ENCODE measurements at places on chromosomes 1 and 21. TPM values are rescaled to one million over a fixed set of nuclear protein-coding genes. Genes with fewer than 3 reads are reported as not detected.

Gene ERICH3
- total RNA-seq, result not detected

DNA sequence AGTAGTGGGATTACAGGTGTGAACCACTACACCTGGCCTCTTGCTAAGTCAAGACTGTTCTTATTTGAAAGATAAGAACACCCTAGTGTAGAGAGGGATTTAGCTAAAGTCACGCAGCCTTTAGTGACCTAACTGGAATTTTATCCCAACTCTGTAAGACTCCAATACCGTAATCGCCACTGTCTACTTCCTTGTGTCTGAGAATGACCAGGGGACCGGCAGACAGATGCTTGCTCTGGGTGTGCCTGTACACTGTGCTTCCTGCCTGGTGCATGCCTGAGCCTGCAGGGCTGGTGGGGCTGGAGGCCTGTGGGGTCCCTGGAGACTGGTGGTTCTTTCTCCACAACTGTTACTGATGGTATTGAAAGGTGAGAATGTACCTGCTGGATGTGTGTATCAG, 15.3 kb downstream of the MFSD2A start:
- H3K4me3 ChIP-seq, result no peak overlapping the region
- peaks cover 16% of the 10 kb centered on the region for H3K36me3 ChIP-seq
- no peak overlapping the region for H3K27ac ChIP-seq
- no peaks in the 10 kb centered on the region for H3K27me3 ChIP-seq

Gene C1QA
- total RNA-seq, result 9.9 TPM

Gene HSPA13
- total RNA-seq, result 3.0 TPM

Gene PRR9
- 127 TPM for total RNA-seq

Gene C1QC
- total RNA-seq, result 31.9 TPM

DNA sequence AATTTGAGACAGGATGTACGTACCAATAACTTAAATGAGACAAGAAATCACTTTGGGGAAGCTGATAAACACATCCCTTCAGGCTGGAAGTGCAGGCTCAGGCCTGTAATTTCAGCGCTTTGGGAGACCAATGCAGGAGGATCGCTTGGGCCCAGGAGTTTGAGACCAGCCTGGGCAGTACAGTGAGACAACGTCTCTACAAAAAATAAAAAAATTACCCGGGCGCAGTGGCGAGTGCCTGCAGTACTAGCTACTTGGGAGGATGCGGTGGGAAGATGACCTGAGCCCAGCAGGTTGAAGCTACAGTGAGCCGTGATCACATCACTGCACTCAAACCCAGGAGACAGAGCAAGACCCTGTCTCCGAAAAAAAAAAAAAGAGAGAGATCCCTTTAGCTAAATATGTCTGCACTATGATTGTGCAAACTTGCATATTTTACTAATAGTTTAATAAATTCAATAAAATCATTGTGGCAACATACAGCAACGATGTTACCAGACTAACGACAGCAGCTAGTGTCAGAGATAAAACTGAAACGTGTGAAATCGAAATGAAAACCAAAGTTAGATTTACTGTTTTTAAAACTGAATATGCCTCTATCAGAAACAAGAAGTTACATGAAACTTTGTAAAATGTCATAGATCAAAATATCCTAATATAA, 54.7 kb downstream of the CD2 start:
- peak overlapping the region; percentile 79 for H3K27ac ChIP-seq
- H3K4me3 ChIP-seq, result no peak overlapping the region
- DNase-seq, result no peak
- peaks cover 22% of the 10 kb centered on the region for H3K4me1 ChIP-seq
- H3K27me3 ChIP-seq, result no peaks in the 10 kb centered on the region

GRCh38 chr1:183124259-183124658, 61.8 kb upstream of the LAMC2 start:
- H3K4me3 ChIP-seq, result no peak overlapping the region
- peaks cover 77% of the 10 kb centered on the region for H3K36me3 ChIP-seq
- no peaks in the 10 kb centered on the region for H3K27me3 ChIP-seq
- DNase-seq, result no peak
- H3K27ac ChIP-seq, result no peak overlapping the region

Gene DSCAM
- not detected for total RNA-seq

- H3K27me3 ChIP-seq, result no peaks in the 10 kb centered on the region
- H3K36me3 ChIP-seq, result no peaks in the 10 kb centered on the region
- H3K27ac ChIP-seq, result no peak overlapping the region
- H3K4me3 ChIP-seq, result no peak overlapping the region
- no peaks in the 10 kb centered on the region for H3K4me1 ChIP-seq
- no peak for DNase-seq
These were observed 45.5 kb upstream of the AIM2 start for GRCh38 chr1:159122005-159122621.

DNA sequence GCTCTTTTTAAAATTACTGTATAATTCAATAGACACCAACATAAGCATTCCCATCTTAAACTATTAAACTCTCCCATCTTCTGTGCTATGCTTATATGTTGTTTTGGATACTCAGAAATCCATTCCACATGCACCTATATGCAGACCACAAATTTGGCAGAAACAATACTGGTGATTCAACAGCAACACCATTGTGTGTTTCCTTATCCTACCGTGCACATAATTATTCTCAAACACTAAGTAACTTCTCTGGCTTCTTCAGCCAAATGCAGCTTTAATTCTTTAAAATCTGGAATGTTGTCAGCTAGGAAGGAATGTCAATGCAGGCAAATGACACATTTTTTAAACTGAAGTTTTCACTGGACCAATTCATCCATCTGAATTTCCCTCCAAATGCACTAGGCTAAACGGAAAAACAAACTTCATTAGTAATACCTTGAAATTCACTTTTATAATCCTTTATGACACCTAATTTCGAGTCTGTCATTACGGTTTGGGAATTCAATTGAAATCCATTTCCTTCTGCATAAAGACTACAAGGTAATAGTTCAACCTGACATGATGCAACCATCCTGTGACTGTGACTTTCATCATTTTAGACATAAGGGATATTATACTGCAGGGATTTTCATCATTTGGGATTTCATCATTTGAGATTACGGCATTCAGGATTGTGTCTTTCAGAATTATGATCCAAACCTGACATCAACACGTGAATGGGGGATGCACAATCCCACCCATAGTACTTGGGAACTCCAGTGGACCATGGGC, 308.5 kb downstream of the LTN1 start:
- H3K27ac ChIP-seq, result no peak overlapping the region
- no peak overlapping the region for H3K4me3 ChIP-seq
- no peaks in the 10 kb centered on the region for H3K4me1 ChIP-seq
- no peaks in the 10 kb centered on the region for H3K27me3 ChIP-seq
- DNase-seq, result no peak

DNA sequence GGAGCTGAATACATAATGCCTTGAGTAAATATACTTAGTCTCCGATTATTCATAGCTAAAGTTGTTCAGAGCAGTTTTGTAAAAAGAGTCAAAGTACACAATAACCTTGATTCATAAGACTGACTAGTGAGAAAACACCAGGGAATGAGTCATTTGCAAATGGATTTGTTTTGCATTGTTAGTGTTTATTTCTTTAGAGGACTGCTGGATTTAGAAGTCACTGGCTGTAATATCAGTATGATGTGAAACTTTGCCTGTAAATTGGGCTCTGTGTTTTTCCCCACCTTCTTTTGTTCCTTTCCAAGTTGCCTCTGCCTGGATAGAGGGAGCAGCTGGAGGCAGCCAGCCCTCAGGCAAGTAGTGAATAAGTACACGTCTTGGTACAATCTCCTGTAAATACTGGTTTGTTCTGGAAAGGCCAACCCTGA, 474.7 kb downstream of the NUF2 start:
- no peak overlapping the region for H3K27ac ChIP-seq
- H3K27me3 ChIP-seq, result no peaks in the 10 kb centered on the region
- DNase-seq, result no peak
- no peaks in the 10 kb centered on the region for H3K36me3 ChIP-seq
- no peak overlapping the region for H3K4me3 ChIP-seq
- H3K4me1 ChIP-seq, result no peaks in the 10 kb centered on the region

GRCh38 chr1:31923901-31924535, 14.2 kb downstream of the PTP4A2 start:
- H3K27ac ChIP-seq, result peak overlapping the region; percentile 34
- H3K36me3 ChIP-seq, result peaks cover 5% of the 10 kb centered on the region
- H3K4me3 ChIP-seq, result peak overlapping the region; percentile 0
- DNase-seq, result no peak
- H3K27me3 ChIP-seq, result no peaks in the 10 kb centered on the region
- peaks cover 69% of the 10 kb centered on the region for H3K4me1 ChIP-seq

GRCh38 chr21:41725421-41726031, 41.3 kb downstream of the RIPK4 start:
- no peak for DNase-seq
- H3K27me3 ChIP-seq, result peaks cover 6% of the 10 kb centered on the region
- H3K36me3 ChIP-seq, result no peaks in the 10 kb centered on the region

DNA sequence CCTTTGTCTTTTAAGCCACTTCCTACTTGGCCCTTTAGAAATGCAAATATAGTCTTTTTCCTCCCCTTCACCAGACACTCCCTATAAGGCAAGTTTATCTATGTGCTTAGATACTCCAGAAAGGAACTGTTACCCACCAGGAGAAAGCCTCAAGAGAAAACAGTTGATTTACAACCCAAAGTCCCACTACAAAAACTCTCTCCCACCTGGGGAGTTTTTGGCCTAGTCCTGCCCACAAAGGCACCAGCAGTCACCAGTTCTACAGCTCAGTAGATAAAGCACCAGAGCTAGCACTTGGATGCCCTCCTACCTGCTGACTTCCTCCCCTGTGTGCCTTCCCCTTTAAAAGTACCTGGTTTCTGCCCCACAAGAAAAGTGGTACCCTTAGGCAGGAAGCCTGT, 27.7 kb upstream of the HAO2 start:
- no peaks in the 10 kb centered on the region for H3K36me3 ChIP-seq
- H3K4me3 ChIP-seq, result no peak overlapping the region
- DNase-seq, result no peak
- no peak overlapping the region for H3K27ac ChIP-seq

GRCh38 chr1:115133440-115133839, 44.1 kb upstream of the TSPAN2 start:
- no peaks in the 10 kb centered on the region for H3K4me1 ChIP-seq
- H3K27me3 ChIP-seq, result peaks cover 3% of the 10 kb centered on the region
- no peak overlapping the region for H3K27ac ChIP-seq
- no peak for DNase-seq
- H3K36me3 ChIP-seq, result no peaks in the 10 kb centered on the region
- no peak overlapping the region for H3K4me3 ChIP-seq

Gene DNALI1
- total RNA-seq, result 0.70 TPM

GRCh38 chr1:234958706-234959657, 169.7 kb downstream of the TOMM20 start:
- H3K4me3 ChIP-seq, result no peak overlapping the region
- H3K4me1 ChIP-seq, result peaks cover 42% of the 10 kb centered on the region
- peak; percentile 45 for DNase-seq
- H3K27ac ChIP-seq, result peak overlapping the region; percentile 8
- H3K27me3 ChIP-seq, result no peaks in the 10 kb centered on the region

DNA sequence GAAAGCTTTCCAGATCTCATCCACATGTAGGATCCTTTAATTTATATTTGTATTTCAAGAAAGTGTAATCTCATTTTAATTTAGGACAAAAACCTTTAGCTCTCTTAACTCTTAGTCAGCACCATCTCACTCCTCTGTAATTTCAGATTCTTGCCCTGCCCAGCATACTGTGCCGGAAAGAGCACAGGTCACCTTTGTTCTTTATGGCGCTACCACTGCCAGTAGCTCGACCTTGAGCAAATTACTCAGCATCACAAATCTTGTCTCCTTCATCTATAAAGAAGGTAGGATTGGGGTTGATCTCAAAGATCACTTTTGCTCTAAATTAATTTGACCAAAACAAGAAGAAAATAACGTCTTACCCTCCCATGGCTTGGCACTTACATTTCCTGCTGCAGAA, 56.1 kb upstream of the ZC3H11B start:
- no peaks in the 10 kb centered on the region for H3K4me1 ChIP-seq
- no peaks in the 10 kb centered on the region for H3K36me3 ChIP-seq
- DNase-seq, result no peak
- no peaks in the 10 kb centered on the region for H3K27me3 ChIP-seq
- H3K4me3 ChIP-seq, result no peak overlapping the region

Gene LRRC38
- 2.7 TPM for total RNA-seq

DNA sequence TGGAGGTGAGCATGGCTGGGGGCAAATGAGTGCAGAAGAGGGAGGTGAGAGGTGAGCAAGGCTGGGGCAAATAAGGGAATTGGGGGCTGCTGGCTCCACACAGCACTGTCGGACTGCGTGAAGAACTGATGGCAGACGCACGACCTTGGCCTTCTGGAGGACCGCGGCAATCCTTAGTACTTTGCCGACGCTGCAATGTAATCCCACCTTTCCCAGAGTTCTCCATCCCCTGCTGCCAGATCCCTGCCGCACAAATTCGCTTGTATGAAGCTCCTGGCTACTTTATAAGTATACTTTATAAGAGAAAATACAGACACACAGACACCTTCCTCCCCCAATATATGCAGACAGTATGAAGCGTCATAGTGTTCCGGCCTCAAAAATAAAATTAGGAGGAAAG, 472.4 kb downstream of the SMYD3 start:
- H3K27ac ChIP-seq, result no peak overlapping the region
- H3K27me3 ChIP-seq, result no peaks in the 10 kb centered on the region
- H3K4me3 ChIP-seq, result no peak overlapping the region
- peaks cover 11% of the 10 kb centered on the region for H3K4me1 ChIP-seq
- H3K36me3 ChIP-seq, result no peaks in the 10 kb centered on the region
- DNase-seq, result no peak

DNA sequence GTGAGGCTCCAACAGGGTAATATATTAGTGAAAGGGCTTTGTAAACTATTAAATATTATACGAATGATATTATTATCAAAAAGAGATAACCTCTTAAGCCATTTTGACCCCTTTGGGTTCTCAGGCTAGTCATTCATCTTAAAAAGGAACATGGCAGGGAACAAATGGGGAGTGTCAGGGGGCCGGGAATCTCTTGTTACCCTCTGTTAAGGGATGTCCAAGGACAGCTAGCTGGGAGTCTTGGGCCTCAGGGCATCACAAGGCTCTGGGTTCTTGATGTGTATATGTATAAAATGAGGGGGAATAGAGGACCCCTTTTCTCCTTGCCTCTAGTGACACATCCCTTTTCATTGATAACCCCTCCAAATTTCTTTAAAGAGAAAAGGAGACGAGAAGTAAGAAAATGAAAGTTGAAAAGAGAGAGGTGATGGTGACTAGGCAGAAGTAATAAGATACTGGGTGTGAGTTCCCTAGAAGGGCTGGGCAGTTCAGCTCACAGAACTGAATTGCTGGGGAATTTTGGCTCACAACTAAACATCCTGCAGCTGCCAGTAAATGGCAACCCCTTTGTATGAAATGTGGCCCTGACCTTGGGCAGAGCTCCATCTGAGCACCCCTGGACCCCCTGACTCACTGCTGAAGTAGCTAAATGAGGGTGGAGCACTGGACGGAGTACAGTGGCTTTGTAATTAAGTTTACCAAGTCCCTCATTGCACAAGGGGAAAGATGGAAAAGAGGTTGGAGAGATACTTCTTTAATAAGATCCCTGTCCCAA, 20.0 kb upstream of the ZNF326 start:
- no peak overlapping the region for H3K4me3 ChIP-seq
- no peak overlapping the region for H3K27ac ChIP-seq
- peaks cover 7% of the 10 kb centered on the region for H3K4me1 ChIP-seq
- H3K36me3 ChIP-seq, result no peaks in the 10 kb centered on the region
- DNase-seq, result no peak

- H3K27ac ChIP-seq, result no peak overlapping the region
- DNase-seq, result no peak
- peaks cover 2% of the 10 kb centered on the region for H3K4me1 ChIP-seq
- H3K4me3 ChIP-seq, result no peak overlapping the region
- H3K27me3 ChIP-seq, result peaks cover 13% of the 10 kb centered on the region
These were observed 48.9 kb downstream of the UBIAD1 start for GRCh38 chr1:11321656-11322491.

All from suprapubic skin (tissue), 4 donors.